Muscle of leg (tissue), 16 donors: ENCODE measurements at places on chromosomes 11 and 22.
A peak's percentile ranks its signal among the peaks of the same experiment; 100 is the strongest.

- peaks cover 3% of the 10 kb centered on the region for H3K27me3 ChIP-seq
- no peak overlapping the region for H3K4me3 ChIP-seq
- peak; percentile 37 for DNase-seq
- peaks cover 7% of the 10 kb centered on the region for H3K4me1 ChIP-seq
Observed at GRCh38 chr22:27124351-27124966, 467.1 kb downstream of the MIAT start.

GRCh38 chr22:19693581-19693980 is 20.7 kb upstream of the SEPTIN5 start:
- H3K4me3 ChIP-seq: no peak overlapping the region
- peaks cover 10% of the 10 kb centered on the region for H3K4me1 ChIP-seq
- no peaks in the 10 kb centered on the region for H3K36me3 ChIP-seq
- no peak for DNase-seq
- no peak overlapping the region for H3K27ac ChIP-seq

DNA sequence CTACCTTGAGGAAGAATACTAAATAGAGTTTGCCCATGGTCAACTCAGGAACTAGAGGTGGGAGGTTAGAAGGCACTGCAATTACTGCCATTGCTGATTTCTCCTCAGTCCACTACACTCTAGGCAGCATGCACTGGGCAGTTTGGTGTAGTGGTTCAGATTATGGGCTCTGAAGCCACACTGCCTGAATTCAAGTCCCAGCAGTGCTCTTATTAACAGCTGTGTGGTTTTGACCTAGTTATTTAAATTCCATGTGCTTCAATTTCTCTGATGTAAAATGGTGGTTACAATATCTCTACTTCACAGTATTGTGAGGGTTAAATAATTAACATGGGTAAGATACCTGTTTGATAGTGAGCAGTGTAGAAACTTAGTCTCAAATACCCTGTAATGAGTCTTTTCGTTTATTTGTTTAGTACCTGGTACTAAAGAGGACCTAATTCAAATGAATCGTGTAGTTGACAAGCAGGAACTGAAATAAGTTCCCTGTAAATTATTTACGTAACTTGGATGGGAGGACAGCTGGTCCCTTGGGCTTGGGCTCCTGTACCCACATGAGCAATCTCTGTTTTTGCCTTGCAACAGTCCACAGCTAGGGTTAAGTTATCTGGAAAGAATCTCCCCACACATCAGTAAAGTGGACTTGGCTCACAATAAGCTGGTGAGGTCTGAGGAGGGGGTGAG is 17.8 kb downstream of the PRR5L start:
- no peak overlapping the region for H3K27ac ChIP-seq
- DNase-seq: no peak
- no peak overlapping the region for H3K4me3 ChIP-seq
- H3K4me1 ChIP-seq: peaks cover 18% of the 10 kb centered on the region

DNA sequence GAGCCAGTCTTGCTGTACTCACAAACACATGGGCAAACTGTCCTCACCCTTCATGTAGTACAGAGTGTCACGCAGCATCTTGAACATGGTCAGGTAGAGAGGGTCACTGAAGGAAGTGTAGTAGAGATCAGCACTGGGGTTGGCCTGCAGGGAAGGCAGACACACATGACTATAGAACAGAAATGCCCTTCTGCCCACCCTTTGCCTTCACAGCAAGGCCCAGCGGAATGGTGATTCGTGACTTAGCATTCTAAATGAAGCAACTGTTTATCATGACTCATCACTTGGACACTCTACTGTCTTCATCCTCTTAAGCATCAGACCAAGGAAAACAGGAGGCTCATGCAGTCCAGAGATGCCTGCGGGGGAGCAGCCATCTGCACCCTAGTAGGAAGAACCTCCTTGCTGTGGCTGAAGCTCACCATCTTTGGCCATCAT is 33.4 kb downstream of the SERPIND1 start:
- H3K4me1 ChIP-seq: no peaks in the 10 kb centered on the region
- H3K27ac ChIP-seq: no peak overlapping the region
- no peak overlapping the region for H3K4me3 ChIP-seq
- peaks cover 68% of the 10 kb centered on the region for H3K36me3 ChIP-seq
- no peaks in the 10 kb centered on the region for H3K27me3 ChIP-seq

GRCh38 chr22:50293441-50294318 is 13.8 kb downstream of the PLXNB2 start:
- H3K4me3 ChIP-seq: no peak overlapping the region
- H3K4me1 ChIP-seq: peaks cover 33% of the 10 kb centered on the region
- H3K27ac ChIP-seq: peak overlapping the region; percentile 85

DNA sequence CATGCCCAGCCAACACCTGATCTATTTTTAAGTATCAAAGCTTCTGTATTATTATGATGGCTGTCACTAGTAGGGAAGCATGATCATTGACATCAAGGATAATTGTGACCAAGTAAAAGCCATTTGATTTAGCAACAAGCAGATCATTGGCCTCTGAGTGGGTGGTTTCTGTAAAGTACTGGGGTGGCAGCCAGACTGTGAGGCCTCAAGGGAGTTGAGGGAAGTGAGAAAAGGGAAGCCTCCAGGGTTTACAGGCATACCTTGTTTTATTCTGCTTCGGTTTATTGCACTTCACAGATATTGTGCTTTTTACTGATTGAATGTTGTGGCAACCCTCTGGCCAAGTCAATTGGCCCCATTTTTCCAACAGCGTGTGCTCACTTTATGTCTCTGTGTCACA is 60.1 kb downstream of the PRR5L start:
- no peaks in the 10 kb centered on the region for H3K27me3 ChIP-seq
- no peak overlapping the region for H3K4me3 ChIP-seq
- no peaks in the 10 kb centered on the region for H3K36me3 ChIP-seq
- H3K27ac ChIP-seq: no peak overlapping the region

GRCh38 chr11:47724041-47724729 is 9.0 kb upstream of the AGBL2 start:
- no peak for DNase-seq
- H3K4me1 ChIP-seq: no peaks in the 10 kb centered on the region
- no peak overlapping the region for H3K27ac ChIP-seq
- H3K4me3 ChIP-seq: no peak overlapping the region

- H3K36me3 ChIP-seq: no peaks in the 10 kb centered on the region
- no peaks in the 10 kb centered on the region for H3K4me1 ChIP-seq
- no peak overlapping the region for H3K4me3 ChIP-seq
- peaks cover 6% of the 10 kb centered on the region for H3K27me3 ChIP-seq
- DNase-seq: no peak
- H3K27ac ChIP-seq: no peak overlapping the region
Observed at GRCh38 chr22:50067244-50067643, 9.1 kb upstream of the TTLL8 start.

GRCh38 chr11:14644226-14645014 is 816 bp downstream of the PDE3B start:
- DNase-seq: peak; percentile 54
- peaks cover 7% of the 10 kb centered on the region for H3K4me1 ChIP-seq
- no peak overlapping the region for H3K27ac ChIP-seq
- no peaks in the 10 kb centered on the region for H3K36me3 ChIP-seq
- H3K4me3 ChIP-seq: peak overlapping the region; percentile 63

DNA sequence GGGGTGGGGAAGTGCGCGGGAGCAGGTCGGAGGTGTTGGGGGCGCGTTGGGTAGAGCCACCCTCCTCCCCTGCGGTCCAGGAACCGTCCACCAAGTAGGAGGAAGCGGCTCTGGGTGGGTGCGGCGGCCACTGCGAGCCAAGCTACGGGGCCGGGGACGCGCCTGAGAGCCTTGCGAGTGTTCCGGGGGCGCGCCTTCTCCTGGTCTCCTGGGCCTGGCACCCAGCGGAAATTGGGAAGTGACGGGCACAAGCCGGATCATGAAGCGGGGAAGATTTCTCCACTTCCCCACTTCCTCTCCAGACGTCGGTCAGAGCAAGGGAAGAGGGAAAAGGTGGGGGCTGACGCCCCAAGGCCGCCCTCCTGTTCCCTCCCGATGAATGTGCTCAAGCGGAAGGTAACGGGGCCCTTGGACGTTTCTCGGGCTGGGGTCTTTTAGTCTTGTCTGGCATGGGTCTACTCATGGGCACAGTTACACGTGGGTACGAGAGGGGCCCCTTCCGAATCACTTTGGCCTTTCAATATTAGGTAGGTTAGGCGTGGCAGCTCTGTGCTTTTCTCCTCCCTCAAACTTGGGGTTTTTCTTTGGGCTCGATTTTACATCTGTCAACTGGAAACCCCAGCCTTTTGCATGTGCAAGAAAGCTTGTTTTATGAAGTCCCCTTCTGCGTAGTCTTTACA is 865 bp downstream of the RBM14 start:
- peaks cover 19% of the 10 kb centered on the region for H3K36me3 ChIP-seq
- peak overlapping the region; percentile 99 for H3K27ac ChIP-seq
- H3K27me3 ChIP-seq: no peaks in the 10 kb centered on the region
- H3K4me3 ChIP-seq: peak overlapping the region; percentile 78
- H3K4me1 ChIP-seq: peaks cover 27% of the 10 kb centered on the region

- no peaks in the 10 kb centered on the region for H3K27me3 ChIP-seq
- H3K4me1 ChIP-seq: no peaks in the 10 kb centered on the region
- no peak for DNase-seq
- no peaks in the 10 kb centered on the region for H3K36me3 ChIP-seq
- no peak overlapping the region for H3K27ac ChIP-seq
- H3K4me3 ChIP-seq: no peak overlapping the region
Observed at GRCh38 chr11:104645261-104646222, 252.7 kb downstream of the CASP12 start.
